SK-N-DZ (cell line): ENCODE measurements at places on chromosomes 3 and 15.

DNA sequence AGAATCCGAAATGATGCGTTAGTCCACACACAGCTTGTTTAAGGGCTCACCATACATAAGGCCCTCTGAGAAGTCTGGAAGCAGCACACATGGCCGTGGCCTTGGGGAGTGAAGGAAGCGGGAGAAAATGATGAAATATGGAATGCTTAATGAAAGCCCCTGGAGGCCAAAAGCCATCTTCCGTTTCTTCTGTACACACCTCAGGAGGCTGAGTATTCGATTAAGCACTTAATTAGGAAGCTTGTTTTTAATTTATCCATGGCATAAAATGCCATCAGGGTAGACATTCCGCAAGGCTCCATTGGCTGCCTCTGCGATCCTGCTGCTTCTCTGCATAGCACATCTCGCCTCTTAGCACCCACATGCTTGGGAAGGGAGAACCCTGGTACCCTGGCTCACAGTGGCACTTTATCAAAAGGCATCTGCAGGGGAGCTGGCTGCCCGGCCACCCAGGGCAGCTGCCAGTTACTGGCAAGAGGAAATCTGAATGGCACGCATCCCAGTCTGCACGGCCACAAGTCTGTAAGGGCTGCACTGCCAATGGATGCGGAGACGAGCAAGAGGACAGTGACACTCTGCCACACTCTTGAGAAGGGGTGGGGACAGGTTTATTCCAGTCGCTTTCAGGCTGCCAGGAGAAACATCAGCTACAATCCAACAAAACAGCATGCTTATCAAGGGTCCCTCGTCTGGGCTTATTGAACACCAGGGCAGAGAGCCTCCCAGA is 356.2 kb downstream of the OCA2 start:
- DNase-seq = no peak

GRCh38 chr15:56817321-56818080 is 84.2 kb upstream of the ZNF280D start:
- DNase-seq = no peak

DNA sequence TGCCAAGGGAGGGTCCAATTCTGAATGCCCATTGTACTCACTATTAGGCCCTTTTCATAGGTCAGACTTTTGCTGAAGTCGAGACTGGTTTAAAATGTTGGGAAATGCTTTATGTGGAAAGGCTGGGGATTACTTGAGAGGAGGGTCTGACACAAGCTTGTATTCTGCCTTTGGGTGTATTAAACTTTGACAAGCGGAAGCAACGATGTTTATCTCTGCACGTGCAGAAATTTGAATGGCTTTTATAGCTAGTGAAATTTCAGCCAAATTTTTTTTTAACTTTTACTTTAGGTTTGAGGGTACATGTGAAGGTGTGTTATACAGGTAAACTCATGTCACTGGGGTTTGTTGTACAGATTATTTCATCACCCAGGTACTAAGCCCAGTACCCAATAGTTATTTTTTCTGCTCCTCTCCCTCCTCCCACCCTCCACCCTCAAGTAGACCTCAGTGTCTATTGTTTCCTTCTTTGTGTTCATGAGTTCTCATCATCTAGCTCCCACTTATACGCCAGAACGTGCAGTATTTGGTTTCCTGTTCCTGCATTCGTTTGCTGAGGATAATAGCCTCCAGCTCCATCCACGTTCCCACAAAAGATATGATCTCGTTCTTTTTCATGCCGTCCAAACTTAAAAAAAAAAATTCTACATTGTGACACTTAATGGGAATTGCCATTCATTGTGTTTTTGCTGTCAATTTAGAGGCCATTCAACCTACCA is 223.0 kb upstream of the BHLHE40 start:
- DNase-seq = no peak

DNA sequence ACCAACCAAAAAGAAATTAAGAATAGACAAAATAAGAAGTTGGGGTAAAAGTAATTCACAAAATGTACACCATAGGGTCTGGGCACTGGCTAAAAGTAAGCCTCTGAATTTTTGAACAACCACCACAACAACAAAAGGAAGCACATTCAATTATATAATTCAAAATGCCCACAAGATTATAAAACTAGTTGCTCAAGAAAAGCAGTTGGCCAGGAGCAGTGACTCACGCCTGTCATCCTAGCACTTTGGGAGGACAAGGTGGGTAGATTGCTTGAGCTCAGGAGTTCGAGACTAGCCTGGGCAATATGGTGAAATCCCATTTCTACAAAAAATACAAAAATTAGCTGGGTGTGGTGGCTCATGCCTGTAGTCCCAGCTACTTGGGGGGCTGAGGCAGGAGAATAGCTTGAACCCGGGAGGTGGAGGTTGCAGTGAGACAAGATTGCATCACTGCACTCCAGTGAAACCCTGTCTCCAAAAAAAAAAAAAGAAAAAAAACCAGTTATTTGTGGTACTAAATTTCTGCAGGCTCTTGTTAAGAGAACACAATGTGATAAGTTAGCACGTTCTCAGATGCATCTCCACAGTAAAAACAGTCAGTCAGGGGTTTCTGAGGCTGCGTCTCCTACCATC is 6.6 kb upstream of the ATP11B start:
- DNase-seq = no peak

- DNase-seq = no peak
These were observed 57.3 kb downstream of the ACAP2 start for GRCh38 chr3:195385526-195385925.

- DNase-seq = no peak
These were observed 41.4 kb downstream of the SORD start for GRCh38 chr15:45064386-45064785.

DNA sequence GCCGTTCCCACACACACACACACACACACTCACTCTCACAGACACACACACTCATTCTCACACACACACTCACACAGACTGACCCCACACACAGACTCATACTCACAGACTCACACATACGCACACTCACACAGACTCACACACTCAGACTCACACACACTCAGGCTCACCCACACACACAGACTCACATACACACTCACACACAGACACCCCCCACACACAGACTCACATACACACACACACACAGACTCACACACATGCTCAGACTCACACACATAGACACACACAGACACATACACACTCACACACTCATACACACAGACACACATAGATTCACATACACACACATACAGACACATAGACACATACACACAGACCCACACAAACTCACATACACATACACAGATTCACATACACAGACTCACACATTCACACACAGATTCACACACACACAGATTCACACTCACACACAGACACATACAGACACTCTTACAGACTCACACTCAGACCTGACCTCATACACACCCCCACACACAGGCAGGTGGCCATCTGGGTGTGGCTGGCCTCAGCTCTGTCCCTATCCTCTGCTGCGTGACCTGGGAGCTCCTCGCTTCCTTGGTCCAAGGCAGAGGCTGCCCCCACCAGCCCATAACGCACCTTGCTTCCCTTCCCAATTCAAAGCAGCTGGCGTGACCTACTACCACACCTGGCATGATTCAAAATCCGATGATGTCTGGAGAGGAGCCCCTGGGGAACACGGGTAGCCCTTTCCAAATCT is 1.9 kb downstream of the C3orf22 start:
- no peak for DNase-seq

DNA sequence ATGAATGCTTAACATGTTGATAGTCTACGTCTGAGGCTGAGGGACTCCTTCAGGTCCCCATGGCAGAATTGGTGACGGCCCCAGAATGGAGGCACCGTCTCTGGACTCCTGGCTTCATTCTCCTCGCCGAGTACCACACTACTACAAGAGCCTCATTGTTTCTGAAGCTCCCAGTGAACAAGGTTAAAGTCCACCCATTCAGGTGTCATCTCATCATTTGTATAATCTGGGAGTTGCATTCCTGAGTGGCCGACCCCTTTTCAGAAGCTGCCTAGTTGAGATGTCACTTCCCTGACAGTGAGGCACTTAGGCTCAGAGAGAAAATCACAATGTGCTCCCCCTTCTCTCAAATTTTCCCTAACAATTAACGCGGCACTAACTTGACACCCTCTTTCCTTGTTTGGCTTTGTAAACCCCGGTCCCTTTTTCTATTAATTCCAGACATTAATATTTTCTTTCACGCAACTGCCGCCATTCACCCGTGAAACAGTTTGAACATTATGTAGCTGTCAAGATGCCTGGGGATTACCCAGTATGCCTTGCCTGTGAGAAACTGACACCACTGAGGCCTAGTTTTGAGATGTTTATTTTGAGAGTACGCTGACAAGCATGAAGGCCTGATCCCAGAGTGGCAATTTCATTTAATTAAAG is 105.6 kb downstream of the MCTP2 start:
- no peak for DNase-seq

GRCh38 chr3:196962930-196963630 is 5.6 kb downstream of the PIGZ start:
- no peak for DNase-seq

GRCh38 chr3:21697707-21698106 is 53.3 kb downstream of the ZNF385D start:
- no peak for DNase-seq

- DNase-seq = no peak
These were observed 78.5 kb upstream of the LARS2 start for GRCh38 chr3:45309876-45310275.

DNA sequence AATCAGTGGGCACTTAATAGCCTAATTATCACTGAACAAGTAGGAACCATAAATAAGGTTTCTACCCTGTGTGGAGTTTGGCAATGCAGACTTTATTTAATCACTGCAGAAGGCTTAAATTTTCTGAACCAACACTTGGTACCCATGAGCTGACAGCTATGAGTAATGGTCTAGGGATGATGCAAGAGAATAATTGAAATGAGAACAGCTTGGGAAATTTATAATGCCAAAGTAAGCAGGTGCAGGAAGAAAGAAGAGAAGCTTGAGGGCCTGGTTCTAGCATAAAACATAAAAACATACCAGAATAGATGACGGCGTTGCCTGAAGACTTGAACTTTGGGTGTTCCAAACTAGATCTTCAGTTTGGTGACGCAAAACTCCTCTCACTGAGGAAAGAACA is 67.0 kb downstream of the IMPG2 start:
- no peak for DNase-seq

- DNase-seq = no peak
These were observed 42.0 kb downstream of the IFT57 start for GRCh38 chr3:108180194-108180593.

- DNase-seq = no peak
These were observed 84.0 kb downstream of the ATP13A4 start for GRCh38 chr3:193470710-193471109.
